ENCODE measurements at places on chromosomes 13 and 19. TPM values are rescaled to one million over a fixed set of nuclear protein-coding genes. Genes with fewer than 3 reads are reported as not detected.

Gene ZNF525
- total RNA-seq = 4.2 TPM

Gene APC2
- not detected for total RNA-seq

Gene KLK7
- total RNA-seq = not detected

Gene ZNF560
- total RNA-seq = not detected

Gene SULT2B1
- total RNA-seq = not detected
